Peyer's patch (tissue), 4 donors: ENCODE measurements at places on chromosomes 2 and 18.
A peak's percentile ranks its signal among the peaks of the same experiment; 100 is the strongest.

GRCh38 chr2:222108957-222109585 is 189.7 kb downstream of the PAX3 start:
- no peaks in the 10 kb centered on the region for H3K36me3 ChIP-seq
- H3K27me3 ChIP-seq, result no peaks in the 10 kb centered on the region
- no peak for DNase-seq
- H3K4me3 ChIP-seq, result no peak overlapping the region

DNA sequence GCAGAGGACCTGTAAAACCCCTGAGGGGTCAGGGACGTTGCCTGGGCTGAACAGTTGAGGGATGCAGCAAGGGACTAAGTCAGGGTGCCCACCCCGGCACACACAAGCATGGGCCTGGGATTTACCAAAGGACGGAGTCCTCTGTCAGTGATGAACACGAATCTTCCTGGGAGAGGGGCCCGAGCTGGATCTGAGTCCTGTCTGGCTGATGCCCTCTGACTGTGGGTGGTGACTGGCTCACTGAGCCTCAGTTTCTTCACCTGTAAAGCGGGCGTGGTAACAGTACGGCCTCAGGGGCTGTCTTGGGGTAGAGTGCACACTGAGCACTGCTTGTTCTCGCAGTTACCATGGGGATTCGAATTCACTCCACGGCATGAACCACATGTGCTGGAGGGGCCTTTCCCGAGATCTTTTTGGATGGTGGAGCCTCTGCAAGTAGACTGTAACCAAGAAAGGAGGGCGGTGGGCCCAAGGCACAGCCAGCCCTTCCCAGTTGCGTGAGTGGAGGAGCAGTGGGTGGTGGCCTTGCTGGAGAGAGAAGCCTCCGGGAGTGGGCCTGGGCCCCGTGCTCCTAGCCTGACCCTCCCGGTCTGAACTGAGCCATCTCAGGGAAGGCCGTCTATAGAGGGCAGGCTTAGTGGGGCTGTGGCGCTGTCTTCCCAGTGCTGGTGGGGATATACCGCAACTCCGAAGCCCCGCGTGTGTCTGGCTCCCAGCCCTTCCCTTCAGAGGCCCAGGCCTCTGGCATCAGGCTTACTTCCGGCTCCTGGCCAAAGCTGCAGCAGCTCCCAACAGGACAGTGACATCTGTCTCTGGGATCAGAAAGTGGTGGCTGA is 130.8 kb upstream of the HS6ST1 start:
- no peaks in the 10 kb centered on the region for H3K27me3 ChIP-seq
- H3K27ac ChIP-seq, result no peak overlapping the region
- DNase-seq, result peak; percentile 45

DNA sequence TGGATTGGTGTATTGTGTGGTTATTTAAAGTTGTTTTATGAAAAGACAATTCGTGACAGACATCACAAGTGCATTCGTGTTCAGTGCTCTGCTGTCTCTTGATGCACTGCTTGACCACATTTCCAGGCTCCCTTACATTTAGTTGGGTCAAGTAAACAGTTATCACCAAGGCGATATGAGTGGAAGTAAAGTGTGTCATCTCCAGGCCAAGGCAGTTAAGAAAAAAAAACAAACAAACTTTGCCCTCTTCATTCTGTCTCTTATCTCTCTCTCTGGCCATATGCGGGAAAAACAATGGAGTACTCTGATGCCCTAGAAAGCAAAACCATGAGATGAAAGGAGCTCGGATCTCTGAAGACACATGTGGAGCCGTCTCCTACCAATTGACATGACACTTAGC is 131.1 kb downstream of the DSEL start:
- H3K4me3 ChIP-seq, result no peak overlapping the region
- H3K36me3 ChIP-seq, result no peaks in the 10 kb centered on the region
- H3K4me1 ChIP-seq, result no peaks in the 10 kb centered on the region
- no peak overlapping the region for H3K27ac ChIP-seq

- H3K27me3 ChIP-seq, result no peaks in the 10 kb centered on the region
- H3K27ac ChIP-seq, result peak overlapping the region; percentile 46
- no peaks in the 10 kb centered on the region for H3K4me1 ChIP-seq
- no peaks in the 10 kb centered on the region for H3K36me3 ChIP-seq
These were observed 501.6 kb upstream of the TNP1 start for GRCh38 chr2:217361483-217361880.

GRCh38 chr2:126241411-126241810 is 414.5 kb upstream of the GYPC start:
- H3K4me3 ChIP-seq, result no peak overlapping the region
- H3K36me3 ChIP-seq, result no peaks in the 10 kb centered on the region
- H3K4me1 ChIP-seq, result no peaks in the 10 kb centered on the region
- no peak overlapping the region for H3K27ac ChIP-seq

GRCh38 chr2:109171444-109172334 is 42.7 kb downstream of the SH3RF3 start:
- DNase-seq, result peak; percentile 73
- peaks cover 11% of the 10 kb centered on the region for H3K4me1 ChIP-seq
- H3K27me3 ChIP-seq, result no peaks in the 10 kb centered on the region
